ENCODE measurements at places on chromosomes 11 and 22.

GRCh38 chr22:24232725-24233124 is 12.2 kb downstream of the GGT5 start:
- DNase-seq, result no peak

DNA sequence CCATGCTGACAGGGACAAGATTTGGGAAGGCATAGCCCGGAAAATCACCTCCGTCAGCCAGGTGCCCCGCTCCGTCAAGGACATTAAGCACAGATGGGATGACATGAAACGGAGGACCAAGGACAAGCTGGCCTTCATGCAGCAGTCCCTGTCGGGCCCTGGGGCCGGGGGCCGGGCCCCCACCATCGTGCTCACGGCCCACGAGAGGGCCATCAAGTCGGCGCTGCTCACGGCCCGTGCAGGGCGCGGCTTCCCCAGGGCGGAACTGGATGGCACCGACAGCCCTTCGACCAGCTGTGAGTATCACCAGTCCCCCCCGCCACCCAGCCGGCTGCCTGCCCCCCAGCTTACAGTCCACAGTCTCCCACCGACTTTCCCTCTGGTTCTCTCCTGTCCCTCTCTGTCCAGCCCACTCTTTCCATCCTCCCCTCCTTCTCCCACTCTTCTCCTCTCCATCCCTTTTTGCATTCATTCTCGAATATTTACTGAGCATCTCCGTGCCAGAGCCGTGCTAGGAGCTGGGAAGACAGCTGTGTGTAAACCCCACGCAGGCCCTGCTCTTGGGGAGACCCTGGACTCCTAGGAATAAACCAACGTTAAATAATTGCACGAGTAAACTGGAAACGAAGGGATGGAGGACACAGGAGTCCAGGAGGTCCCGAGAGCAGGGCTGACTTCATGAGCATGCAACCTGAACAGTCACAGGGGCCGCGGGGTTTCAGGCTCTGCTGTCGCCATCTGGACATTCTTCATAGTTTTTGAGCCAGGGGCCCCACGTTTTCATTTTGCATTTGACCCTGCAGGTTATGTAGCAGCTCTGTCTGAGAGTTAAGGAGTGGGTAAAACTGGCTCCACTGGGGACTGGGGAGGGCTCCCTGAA is 62.8 kb downstream of the PRDM11 start:
- DNase-seq, result no peak

DNA sequence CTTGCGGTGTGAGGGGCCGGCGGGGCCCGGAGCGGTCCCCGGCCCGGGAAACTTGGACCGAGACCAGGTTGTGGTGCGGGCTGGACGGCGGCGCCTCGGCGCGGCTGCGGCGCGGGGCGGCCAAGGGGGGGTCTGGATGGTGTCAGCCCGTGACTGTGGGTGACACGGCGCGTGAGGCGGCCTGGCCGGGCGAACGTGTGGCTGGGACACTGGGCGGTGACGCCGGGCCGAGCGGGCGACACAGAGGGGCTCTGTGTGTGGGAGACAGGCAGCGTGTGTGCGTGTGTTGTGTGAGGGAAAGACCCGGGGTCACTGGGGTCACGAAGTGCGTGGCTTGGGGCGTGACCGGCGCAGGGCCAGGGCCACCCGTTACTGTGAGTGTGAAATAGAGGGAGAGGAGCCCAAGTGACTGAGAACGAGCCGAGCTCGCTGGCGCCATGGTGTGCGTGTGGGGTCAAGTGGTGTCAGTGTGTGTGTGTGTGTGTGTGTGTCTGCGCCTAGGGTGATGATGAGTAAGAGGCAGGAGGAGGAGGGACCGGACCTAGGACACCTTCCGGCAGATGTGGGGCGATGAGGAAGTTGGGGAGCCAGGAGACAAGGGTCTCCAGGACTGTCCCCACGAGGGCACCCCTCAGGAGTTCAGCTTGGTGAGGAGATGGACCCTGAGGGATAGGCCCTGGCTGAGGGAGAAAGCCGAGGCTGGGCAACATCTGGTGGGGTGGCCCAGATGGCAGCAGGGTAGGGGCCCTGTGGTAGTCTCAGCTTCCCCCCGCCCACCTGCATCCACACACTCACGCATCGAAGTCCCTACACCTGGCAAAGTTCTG is 817 bp downstream of the RELT start:
- no peak for DNase-seq

DNA sequence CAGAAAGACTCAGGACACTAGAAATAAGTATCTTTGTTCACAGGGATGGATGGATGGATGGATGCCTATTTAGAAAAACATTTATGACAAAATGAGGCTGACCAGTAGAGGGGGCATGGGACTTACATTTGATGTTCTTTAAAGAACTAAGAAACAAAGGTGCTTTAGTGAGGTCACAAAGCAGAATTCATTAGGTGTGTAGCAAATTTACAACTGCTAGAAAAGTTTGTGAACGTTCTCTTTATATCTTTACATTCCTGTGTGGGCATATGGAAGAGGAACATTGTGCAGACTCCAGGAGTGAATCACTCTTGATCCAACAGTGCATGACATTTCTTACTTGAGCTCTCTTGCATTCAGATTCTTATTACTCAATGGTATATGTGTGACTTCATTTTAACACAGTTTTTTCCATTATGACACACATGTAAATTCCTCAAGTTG is 15.8 kb upstream of the SIK2 start:
- DNase-seq, result no peak

- DNase-seq, result no peak
Measured at GRCh38 chr11:78996007-78996406, 421.3 kb upstream of the NARS2 start.

DNA sequence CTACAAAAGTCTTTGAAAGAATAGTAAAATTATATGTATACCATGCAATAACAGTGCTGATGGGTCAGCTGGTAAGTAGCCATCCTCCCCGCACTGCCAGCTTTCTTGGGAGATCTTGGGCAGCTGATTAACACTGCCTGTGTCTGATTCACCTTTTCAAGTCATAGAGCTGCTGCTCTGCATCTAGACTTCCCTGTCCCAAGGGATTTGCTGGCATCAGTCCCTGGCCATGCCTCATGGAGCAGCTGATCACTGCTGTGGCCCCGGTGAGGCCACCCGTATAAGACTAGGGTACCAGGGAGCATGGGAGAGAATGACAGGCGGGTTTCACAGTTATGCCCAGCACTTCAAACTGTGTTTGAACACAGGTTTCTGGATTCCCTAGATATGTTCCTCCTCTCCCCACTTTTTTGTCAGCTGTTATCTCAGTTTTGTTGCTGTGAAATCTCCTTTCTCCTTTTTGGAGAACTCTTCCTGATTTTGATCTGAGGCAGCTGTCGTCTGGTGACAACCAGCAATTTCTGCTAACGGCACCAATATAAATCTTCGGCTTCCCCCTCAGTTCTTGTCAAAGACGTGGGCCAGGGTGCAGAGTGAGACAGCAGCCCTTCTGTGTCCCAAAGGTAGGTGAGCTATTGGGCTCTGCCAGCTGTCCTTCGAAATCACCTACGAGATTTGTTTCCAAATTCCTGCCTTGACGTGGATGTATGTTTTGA is 438.9 kb downstream of the NTM start:
- no peak for DNase-seq

DNA sequence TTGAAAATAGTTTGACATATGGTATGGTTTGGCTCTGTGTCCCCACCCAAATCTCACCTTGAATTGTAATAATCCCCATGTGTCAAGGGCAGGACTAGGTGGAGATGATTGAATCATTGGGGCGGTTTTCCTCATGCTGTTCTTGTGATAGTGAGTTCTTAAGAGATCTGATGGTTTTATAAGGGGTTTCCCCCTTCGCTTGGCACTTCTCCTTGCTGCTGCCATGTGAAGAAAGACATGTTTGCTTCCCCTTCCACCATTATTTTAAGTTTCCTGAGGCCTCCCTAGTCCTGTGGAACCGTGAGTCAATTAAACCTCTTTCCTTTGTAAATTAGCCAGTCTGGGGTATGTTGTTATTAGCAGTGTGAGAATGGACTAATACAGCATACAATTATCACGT is 7.7 kb downstream of the KCTD21 start:
- DNase-seq, result no peak

All from right forelimb (tissue), 1 donor.